Activated naive CD8-positive, alpha-beta T cell treated with anti-CD3 and anti-CD28 coated beads, Interleukin-2, amount 50 U/mL, for 24 hours (primary cell): ENCODE measurements at places on chromosomes 3 and 15.

DNA sequence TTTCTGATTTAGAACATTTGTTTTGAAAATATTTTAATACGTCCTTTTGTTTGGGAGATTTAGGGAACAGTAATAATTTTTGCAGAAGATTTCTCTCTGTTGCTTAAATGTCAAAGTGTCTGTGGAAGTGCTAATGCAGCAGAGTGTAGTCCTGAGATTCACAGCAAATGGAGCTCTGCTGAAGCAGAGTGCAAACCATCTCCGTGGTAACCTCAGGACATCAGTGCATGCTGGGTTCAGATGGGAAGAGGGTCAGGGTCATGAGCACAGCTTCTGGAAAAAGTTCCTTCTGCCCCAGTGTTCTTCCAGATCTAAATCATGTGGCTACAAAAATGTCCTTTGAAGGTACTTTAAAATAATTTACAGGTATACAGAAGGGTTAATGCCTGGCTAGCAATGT lies 39.9 kb upstream of the SLC9A9 start:
- DNase-seq, result no peak

- no peak for DNase-seq
Measured at GRCh38 chr3:122727294-122727693, 46.7 kb downstream of the PARP14 start.

DNA sequence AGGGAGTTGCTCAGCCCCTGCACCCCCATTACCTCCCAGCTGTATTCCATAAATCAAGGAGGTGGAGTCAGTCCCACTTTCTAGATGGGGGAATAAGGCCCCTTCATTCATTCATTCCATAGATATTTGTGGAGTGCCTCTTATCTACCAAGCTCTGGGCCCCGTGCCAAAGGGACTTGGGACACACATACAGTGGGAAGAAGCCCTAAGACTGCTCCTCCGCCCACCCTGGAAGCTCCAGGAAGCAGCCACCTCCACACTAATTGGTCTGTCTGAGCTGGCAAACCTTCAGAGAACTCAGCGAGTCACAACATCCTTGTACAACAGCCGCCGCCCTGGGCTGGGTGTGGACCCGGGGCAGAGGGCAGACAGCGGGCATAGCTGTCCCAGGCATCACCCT lies 6.4 kb downstream of the STRA6 start:
- no peak for DNase-seq

GRCh38 chr15:37921527-37922385 lies 12.7 kb upstream of the TMCO5A start:
- no peak for DNase-seq

GRCh38 chr3:122030381-122031122 lies 8.5 kb upstream of the ILDR1 start:
- DNase-seq, result peak; percentile 13

DNA sequence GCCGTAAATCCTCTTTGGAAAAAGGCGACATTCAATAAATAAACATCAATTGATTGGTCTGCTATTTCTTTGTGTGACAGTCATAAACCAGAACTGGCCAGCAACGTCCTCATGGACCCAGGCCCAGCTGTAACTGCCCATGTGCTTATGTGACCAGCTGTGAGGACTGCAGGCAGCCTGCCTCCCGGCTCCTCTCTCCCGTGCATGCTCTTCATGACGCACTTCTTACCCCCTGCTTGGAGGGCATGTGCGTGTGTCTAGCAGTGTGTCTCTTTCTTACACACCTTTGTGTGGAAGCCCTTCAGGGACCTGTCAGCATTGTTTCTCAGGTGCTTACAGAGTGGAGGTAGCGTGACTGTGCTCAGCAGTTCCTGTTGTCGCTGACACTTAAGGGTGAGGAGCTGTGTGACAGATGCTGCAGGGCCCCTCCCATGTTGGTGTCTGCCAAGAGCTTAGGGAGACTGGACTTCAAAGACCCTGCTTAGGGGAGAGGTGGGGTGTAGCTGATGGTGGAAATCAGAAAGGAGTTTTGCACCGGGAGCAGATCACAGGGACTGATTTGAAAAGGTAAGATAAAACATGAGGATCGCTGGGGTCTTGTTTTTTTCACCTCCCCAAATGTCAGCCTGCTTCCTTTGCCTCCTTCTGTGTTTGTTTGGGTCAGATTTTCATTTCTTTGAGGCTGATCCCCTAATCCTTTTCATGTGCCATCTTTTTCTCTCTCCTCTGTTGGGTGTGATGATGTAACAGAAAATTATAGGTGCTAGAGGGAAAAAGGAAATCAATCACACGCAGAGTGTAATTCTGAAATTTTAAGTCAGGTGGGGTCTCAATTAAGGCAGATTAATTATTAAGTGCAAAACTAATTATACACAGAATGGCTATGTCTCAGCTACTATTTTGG lies 2.1 kb downstream of the PODXL2 start:
- DNase-seq, result no peak

- DNase-seq, result no peak
Measured at GRCh38 chr3:30350011-30350410, 256.4 kb upstream of the TGFBR2 start.

DNA sequence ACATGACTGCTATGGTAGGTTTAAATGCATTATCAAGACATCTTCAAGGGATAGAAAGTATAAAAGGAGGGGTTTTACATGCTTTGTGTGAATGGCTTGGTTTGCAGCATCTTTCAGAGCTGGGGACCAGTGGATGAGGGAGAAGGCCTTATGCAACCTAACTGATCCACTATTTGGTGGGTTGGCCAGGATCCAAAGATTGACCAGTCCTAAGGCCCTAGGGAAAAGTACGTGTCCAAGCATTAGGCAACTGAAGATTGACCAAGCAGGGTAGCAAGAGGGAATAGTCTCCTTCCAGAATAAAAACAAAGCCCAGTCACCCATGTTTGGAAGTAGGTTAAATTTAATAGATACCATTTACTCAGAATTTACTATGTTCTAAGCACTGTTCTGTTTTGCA lies 509.3 kb downstream of the EPHB1 start:
- DNase-seq, result no peak

GRCh38 chr3:42262525-42262924 lies 3.5 kb downstream of the CCK start:
- DNase-seq, result no peak

DNA sequence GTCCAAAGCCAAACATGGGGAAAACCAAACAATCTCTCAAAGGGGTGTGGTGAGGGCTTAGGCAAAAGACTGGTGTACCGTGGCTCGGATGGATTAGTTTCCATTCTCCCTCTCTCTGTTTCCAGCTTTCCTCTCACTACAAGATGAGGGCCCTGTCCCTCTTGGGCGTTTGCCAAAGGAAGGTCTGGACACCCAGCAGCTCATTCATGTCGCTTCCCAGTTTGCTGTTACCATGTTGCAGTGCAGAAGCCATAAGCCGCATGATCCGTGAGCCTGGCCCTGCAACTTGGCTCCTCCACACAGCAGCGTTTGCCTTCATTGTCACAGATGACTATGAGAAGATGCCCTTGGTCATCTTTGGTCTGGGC lies 92.2 kb downstream of the APBA2 start:
- DNase-seq, result no peak

GRCh38 chr3:138539352-138539751 lies 54.7 kb downstream of the CEP70 start:
- DNase-seq, result no peak

GRCh38 chr3:33083958-33084357 lies 13.0 kb downstream of the GLB1 start:
- DNase-seq, result no peak

- DNase-seq, result no peak
Measured at GRCh38 chr3:81216192-81216591, 545.3 kb downstream of the GBE1 start.

DNA sequence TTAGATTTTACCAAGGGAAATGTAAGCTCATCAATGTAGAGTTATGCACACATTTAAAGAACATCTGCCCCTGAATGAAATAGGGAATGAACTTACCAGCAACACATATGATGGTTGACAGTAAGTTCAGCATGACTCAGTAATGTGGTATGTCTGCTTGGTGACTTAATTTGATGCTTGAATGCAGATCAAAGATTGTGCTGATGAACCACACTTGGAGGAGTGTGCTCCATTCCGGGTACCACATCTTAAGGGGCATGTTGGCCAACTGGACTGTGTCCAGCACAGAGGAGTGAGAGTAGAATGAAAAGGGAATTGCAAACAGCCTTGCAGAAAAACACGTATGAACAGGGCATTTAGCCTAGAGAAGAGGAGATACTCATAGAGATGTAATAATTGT lies 171.0 kb upstream of the RARB start:
- no peak for DNase-seq

DNA sequence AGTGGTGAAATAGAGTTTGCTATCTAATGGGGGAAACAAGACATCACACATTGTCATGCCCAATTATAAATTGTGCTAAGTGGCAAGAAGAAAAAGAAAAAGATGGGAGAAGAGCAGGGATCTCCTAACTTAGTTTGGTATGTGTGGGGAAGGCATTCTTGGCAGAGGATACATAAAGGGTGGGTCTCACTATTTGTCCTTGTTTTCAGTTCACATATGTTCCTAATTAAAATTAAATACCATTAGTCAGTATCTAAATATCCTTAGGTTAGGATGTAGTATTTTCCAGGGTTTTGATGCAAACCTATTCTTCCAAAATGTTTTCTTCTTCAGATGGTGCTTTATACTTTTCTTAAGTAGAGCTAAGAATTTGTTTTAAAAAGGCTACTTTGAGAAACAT lies 173.7 kb downstream of the B3GALNT1 start:
- DNase-seq, result no peak

DNA sequence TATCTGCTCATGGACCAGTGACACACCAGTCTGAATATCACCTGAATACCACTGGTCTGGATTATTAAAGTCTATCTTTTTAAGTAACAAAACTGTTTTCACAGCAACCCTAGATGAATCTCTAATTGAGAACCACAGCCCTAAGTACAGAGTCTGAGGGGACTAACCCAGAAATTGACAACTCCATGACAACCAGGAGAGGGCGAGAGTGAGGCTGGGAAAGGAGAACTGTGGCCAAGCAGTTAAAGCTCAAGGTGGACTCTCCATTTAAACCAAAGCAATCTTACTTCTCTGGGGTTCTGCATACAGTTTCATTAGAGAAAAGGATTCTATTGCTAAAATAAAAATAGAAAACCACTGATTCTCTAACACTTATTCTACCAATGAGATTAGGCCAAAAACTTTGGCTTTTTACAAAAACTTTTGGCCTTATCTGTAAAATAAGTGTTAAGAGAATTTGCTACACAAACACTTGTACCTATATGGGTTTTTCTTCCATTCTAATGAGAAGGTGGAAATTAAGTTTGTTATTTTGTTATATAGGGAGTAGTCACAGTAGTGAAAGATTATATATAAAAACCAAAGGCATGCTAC lies 11.4 kb downstream of the NEK10 start:
- peak; percentile 59 for DNase-seq

- DNase-seq, result no peak
Measured at GRCh38 chr15:70566047-70566835, 197.1 kb downstream of the UACA start.

DNA sequence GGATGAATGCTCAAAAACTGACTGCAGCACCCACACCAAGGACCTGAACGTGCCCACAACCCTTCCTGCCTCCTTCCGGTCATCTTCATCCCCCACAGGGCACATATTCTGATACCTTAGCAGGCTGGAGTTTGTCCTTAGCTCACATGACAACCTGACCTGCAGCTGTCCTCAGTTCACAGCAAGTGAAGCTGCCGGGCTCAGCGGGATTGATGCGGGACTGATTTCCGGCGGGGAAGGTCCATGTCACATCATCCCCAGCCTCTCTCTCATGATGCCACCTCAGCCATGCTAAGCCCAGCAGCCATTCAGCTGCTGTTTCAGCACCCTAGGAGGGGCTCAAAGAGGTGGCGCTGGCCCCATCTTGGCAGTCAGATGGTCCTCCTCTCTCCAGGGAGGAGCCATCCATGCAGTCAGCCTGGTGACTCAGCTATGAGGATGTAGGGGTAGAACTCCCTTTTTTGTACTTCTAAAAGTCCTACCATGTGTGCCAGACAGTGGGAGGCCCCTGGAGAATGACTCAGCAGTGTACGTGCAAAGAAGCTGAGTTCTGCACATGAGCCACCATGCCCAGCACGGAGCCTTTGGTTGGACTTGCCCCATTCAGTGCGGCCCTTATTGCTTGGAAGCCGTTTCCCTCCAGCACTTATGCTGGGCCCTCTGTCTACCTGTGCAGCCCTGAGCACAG lies 9.5 kb downstream of the CA12 start:
- no peak for DNase-seq

DNA sequence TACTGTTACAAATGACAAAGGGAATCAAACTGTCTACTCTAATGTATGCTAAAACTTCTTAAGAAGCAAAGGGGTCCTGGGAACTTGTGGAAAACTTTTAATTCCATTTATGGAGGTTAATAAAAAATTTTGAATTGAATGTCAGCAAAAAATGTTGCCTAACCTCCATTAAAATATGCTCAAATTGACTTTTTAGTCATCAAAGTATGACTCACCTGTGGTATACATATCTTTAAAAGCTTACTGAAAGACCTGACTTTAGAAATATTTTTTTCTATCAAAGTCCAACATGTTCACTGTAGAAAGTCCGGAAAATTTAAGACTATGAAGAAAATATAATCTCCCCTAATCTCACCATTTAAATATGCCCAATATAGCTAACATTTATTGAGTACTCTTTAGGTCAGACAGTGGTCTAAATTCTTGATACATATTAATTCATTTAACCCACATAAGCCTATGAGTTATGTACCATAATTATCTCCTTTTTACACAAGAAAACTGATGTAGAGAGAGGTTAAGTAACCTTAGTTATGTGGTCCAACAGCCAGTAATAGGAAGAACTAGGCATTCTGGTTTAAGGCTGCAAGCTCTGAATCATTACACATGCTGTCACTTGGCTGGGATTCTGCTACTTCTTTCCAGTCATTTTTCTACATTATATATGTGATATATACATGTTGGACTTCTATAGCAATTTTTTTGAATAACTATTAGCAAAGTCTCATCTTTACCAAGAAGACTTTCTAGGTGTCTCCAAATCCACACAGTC lies 83.6 kb downstream of the PDZRN3 start:
- DNase-seq, result no peak
